Right ventricle myocardium superior (tissue), 1 donor: ENCODE measurements at places on chromosomes 12 and 14. TPM values are rescaled to one million over a fixed set of nuclear protein-coding genes. Genes with fewer than 3 reads are reported as not detected.

DNA sequence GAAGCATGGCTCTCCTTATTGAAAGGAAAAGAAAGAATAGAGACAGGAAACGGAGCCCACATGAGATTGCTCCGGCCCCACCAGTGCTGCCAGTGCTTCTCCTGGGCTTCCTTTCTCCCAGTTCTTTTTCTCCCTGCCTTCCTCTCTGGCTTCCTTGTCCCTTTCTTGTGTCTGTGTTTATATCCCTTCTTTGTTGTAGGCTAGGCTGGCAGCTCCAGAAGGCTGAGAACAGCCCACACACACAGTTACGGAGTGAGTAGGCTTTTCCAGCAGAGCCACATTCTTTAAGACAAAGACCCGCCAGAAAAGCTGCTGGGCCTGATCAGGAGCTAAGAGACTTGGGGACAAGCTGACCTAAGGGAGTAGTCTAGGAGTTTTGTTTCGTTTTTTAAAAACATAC is 13.0 kb downstream of the CIPC start:
- DNase-seq, result no peak

DNA sequence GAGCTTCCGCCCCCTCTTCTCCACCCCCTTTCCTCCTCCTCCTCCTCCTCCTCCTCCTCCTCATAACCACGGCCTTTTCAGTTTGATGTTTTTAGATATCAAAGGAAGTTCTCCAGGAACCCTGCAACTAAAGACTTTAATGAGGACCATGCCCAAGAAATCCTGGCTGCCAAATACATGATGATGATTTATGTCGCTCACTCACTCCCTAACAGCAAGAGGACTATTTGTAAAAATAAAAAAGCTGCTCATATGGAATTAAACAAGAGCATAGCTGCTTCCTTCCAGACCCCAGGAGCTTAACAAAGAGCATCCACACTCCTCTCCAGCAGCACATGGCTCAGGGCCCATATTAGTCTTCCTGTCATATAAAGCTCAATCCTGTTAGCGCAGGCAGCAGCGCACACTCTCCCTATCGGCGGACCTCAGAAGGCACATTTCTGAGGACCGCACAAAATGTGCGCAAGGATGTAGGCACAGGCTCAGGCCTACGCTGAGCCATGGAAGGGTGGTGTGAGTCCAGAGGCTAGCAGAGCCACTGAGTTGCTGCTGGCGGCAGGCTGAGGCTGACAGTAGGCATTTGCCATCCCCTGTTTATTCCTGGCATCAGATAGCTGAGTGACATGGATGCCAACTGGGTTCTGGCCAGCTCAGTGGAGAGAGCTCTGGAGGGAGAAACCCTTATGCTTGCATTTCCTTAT is 232.8 kb downstream of the MSRB3 start:
- DNase-seq, result peak; percentile 50

DNA sequence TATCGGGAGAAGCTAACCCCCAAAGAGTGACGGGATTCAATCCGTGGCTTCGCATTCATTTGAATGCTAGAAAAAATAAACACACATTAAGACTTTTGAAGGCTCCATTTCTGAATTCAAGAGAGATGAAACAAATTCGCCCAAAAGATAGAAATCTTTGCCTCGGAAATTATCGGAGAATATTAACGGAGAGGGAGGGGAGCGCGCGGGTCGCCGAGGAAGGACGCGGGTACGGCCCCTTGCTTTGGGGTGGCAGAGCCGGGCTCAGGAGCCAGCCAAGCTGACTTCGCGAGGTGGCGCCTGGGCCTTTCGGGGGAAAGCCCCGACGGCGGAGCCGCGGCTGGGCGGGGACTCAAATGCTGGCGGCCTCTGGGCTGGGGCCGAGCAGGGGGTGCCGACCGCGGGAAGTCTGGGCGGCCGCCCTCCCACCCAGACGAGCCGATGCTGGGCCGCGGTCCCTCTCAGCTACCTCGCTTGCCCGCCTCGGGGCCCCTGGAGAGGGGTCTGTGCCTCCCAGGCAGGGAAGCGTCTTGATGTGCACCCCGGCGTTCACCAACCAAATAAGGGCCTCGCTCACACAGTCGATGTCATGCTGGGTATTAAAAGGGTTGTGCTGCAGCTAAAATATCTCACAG is 14.7 kb downstream of the NKX2-1 start:
- no peak for DNase-seq

RND1 gene
- total RNA-seq, result 0.11 TPM

- DNase-seq, result no peak
Measured at GRCh38 chr14:90093942-90094595, 32.3 kb downstream of the KCNK13 start.

GRCh38 chr14:31945074-31945613 is 132.0 kb upstream of the ARHGAP5 start:
- no peak for DNase-seq

RPL10L gene
- not detected for total RNA-seq

C14orf180 gene
- 42.5 TPM for total RNA-seq

GPR137C gene
- total RNA-seq, result 0.65 TPM

- DNase-seq, result no peak
Measured at GRCh38 chr12:21220266-21220665, 89.3 kb downstream of the SLCO1B1 start.

GLT1D1 gene
- 0.30 TPM for total RNA-seq

GCH1 gene
- 1.9 TPM for total RNA-seq

- DNase-seq, result no peak
Measured at GRCh38 chr12:109476807-109477184, 304 bp downstream of the KCTD10 start.

DNA sequence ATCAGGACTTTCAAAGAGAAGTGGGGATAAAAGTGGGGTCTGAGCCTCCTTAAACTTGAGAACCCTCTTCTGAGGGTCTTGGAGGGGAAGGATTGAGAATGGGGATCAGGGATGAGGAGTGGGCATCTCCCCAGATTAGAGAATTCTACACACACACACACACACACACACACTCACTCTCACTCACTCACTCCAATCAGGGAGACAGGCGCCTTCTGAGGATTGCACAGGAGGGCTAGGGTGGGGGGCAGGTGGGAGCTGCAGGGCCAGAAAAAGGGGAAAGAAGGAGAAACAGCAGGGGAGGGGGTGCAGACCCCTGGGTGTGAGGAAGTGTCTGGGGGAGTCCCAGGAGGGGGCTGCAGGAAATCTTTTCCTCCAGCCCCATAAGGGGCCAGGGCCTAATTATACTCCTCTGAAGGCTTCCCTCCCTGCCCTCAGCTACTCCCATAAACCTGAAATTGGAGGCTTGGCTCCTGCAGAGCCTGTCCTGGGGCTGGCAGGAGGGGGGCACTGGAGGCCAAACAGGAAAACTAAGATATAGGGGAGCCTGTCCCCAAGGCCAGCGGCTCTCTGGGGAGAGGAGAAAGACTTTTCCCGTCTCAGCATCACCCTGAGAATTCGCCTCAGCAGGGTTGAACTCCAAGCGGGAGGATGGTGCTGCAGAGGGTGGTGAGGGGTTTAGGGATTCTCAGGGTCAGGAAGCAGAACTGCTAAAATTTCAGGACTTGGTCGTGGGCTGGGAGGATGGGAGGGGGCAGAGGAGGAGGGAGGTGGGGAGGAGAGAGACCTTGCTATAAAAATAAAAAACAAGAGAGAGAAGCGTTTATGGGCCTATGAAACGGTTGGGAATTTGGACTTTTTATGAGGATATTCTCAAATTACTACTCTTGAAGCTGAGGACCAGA is 1.6 kb downstream of the HOXC9 start:
- no peak for DNase-seq

GRCh38 chr12:108060067-108060466 is 69.0 kb upstream of the WSCD2 start:
- DNase-seq, result no peak

DNA sequence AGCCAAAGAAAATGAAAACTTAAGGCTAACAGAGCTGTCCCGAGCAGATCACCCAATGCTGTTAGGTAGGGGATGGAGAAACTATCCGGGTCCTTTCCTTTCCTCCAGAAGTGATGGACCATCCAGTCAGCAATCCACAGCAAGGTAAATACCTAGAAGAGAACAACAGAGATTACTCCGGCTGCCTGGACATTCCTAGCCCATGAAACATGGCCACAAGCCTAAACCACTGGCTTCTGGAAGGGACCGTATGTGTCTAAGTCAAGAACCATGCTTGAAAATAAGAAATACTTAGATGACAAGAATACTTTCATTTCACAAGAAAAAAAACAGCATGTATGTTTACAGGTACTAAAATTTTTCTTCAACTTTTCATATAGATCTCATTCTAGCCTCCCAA is 152.9 kb downstream of the SLC41A2 start:
- no peak for DNase-seq

DNA sequence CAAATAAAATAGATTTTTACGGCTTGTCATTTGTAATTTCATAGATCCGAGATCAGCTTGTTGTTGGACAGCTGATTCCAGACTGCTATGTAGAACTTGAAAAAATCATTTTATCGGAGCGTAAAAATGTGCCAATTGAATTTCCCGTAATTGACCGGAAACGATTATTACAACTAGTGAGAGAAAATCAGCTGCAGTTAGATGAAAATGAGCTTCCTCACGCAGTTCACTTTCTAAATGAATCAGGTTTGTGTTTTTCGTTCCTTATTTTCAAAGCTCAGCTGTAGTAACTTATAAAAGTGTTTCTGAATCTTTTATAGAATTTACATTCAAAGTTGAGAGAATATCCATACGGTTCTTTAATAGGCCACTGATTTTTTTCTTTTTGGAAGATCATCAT is 89.1 kb downstream of the LRRK2 start:
- DNase-seq, result no peak

GRCh38 chr12:107657133-107657532 is 28.5 kb upstream of the PWP1 start:
- DNase-seq, result no peak

A2M gene
- total RNA-seq, result 478 TPM

IL25 gene
- not detected for total RNA-seq

SLC10A1 gene
- total RNA-seq, result not detected

- peak; percentile 81 for DNase-seq
Measured at GRCh38 chr14:54902521-54903420, at the start of gene GCH1. Gene GCH1 (minus strand): TSS chr14:54902826. CDS start chr14:54902663, 163 bp downstream.

B4GALNT1 gene
- total RNA-seq, result 5.6 TPM

- DNase-seq, result no peak
Measured at GRCh38 chr12:89417246-89417977, 65.1 kb upstream of the DUSP6 start.

NFE2 gene
- 0.40 TPM for total RNA-seq

GRCh38 chr12:6165395-6165794 is 34.8 kb upstream of the CD9 start:
- DNase-seq, result no peak

- peak; percentile 34 for DNase-seq
Measured at GRCh38 chr12:109734219-109735000, 20.8 kb downstream of the FAM222A start.

MANSC4 gene
- total RNA-seq, result not detected

- no peak for DNase-seq
Measured at GRCh38 chr12:69334158-69334557, 14.0 kb upstream of the LYZ start.

- DNase-seq, result no peak
Measured at GRCh38 chr12:130160711-130161231, 1.5 kb upstream of the FZD10 start.

PLEKHH1 gene
- total RNA-seq, result 4.4 TPM

DNA sequence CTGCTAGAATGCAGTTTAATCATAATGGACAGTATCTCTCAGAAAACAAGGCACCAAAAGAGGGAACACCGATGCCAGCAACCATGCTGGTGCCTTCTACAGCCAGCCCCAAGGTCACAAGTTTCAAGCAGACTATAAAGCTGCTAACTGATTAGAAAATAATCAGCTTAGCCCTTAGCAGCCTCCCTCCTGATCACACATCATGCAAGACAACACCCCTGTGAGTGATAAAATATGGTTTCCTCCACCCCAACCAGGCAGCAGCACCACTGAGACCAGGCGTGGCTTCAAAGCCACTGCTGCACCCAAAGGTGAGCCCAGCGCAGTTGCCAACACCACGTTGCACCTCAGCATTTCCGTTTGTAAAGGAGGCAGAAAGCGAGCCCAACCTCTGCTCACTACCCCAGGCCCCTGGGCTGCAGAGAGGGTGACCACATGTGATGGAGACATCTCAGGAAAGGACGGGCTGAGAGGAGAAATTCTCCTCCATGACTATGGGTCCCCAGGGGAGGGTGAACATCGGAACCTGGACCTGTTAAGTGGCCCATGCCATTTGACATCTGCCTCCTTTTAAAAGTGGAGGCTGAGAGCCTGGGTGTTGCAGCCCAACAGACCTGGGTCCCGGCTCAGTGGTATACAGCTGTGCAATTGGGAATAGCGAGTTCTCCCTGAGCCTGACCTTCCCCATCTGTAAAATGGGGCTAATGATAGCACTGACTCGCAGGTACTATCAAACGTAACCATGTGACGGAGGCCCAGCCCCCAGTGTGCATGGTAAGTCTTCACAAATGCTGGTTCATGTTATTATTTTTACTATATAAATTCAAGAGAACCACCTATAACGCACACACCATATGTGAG is 11.5 kb downstream of the ZFP36L1 start:
- DNase-seq, result no peak

DNA sequence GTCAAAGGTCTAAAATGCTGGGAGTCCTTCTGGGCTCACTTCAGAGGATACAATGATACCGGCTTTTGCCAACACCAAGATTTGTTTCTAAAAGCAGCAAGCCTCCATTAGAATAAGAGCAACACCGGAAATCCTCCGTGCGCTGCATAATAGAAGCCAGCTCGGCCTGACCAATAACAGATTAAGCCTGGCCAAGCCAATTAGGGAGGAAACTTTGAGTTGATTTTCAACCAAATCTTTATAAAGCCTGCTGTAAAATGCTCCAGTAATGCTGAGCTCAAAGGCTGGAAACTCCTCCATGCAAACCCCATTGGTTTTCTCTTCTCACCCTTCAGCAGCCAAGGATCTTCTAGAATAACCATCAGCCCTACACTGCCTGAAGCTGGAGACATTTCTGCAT is 150.1 kb downstream of the NTF3 start:
- DNase-seq, result no peak

KHNYN gene
- total RNA-seq, result 22.5 TPM

FGD4 gene
- 17.3 TPM for total RNA-seq

TAS2R10 gene
- total RNA-seq, result not detected

RNASE3 gene
- not detected for total RNA-seq

GRCh38 chr14:26008290-26008689 is 589.5 kb downstream of the NOVA1 start:
- no peak for DNase-seq

CHST11 gene
- total RNA-seq, result 3.0 TPM

GRCh38 chr14:64765740-64766302 is 61.6 kb downstream of the PLEKHG3 start:
- DNase-seq, result no peak

GRCh38 chr12:83145325-83145840 is 458.7 kb downstream of the TMTC2 start:
- DNase-seq, result no peak

GRCh38 chr12:93751864-93752610 is 74.9 kb downstream of the CRADD start:
- no peak for DNase-seq
